NCI-H2107 (cell line): ENCODE measurements at places on chromosomes 16 and 17.

DNA sequence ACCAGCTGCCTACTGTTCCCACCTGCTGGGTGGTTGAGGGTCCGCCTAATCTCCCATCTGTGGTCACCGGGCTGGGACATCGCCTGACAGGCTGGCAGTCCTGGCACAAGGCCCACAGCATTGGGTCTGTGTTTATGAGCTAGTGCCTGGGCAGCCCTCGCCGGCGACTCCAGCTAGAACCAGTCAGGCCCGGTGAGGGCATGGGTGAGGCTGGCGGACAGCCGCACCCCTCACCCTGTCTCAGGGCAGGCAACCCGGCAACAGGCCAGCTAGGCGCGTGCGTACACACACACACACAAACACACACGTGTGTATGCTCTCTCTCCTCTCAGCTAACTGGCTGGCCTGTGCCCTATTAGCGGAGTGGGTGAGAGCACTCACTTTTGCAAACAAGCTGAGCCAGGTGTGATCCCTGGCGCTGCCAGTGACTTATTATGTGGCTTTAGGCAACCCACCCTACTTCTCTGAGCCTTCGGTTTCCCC is 10.4 kb downstream of the HSD11B2 start:
- DNase-seq = peak; percentile 86

GRCh38 chr17:40298726-40299125 is 10.3 kb upstream of the RARA start:
- no peak for DNase-seq

DNA sequence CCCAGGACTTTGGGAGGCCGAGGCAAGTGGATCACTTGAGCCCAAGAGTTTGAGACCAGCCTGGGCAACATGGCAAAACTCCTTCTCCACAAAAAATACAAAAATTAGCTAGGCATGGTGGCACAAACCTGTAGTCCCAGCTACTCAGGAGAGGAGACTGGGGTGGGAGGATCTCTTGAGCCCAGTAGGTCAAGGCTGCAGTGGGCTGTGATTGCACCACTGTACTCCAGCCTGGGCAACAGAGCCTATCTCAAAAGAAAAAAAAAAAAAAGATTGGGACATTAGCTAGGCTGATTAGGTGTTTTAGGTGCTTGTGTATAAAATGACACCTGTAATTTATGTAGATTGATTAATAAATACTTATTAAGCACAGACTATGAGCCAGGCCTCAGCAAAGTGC is 10.1 kb downstream of the GFOD2 start:
- DNase-seq = no peak

GRCh38 chr17:82957961-82958561 is 118.2 kb upstream of the ZNF750 start:
- DNase-seq = no peak

GRCh38 chr17:74738051-74738996 is 1.3 kb downstream of the RAB37 start:
- no peak for DNase-seq
